CD8-positive, alpha-beta T cell (primary cell): ENCODE measurements at places on chromosomes 1 and 21.
A peak's percentile ranks its signal among the peaks of the same experiment; 100 is the strongest.

DNA sequence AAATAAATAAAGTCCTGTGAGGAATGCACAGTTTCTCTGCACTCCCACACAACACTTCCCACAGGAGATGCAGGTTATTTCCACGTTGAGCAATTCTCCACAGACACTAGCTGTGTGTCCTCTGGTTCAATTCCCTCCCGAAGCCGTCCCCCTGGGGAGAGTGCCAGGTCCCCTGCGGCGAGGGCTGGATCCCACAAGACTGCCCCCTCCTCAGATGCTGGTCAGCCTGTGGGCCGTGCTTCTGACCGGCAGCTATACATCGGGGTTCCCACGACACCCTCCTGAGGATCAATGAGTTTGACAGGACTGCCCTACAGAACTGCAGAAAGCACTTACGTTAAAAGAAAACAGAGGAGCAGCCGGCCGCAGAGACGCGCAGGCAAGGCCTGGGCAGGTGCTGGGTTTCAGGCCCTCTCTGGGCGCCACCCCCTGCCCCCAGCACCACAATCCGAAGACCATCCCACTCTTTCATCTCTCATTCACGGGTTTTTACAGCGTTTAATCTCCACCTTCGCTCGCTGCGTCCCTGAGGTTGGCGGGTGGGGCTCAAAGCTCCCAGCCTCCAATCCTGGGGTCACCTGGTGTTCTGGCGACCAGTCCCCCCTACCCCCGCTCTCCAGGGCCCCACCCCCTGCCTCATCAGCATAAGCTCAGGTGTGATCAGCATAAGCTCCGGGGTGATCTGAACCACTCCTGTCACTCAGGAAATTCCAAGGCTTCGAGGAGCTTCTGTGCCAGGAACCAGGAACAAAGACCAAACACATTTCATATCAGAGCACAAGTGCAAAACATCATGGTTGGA, 9.3 kb downstream of the SLC35E2B start:
- no peak for DNase-seq

DNA sequence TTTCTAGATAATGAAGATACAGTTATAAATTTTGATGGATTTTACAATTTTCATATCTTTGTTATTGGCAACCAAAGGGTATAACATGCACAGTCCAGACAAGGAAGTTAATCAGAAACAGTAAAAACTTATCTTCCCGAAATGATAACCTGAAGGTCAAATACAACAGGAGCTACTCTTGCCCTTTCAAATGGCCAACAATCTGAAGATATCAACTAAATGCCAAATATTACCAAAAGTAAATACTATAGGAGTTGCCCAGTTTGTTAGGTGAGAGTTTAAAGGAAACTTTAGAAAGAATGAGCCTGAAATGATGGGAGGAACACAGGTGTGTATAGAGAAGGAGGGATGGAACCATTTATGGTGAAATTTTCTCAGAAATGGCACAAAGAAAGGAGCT, 153.2 kb downstream of the RGS7 start:
- DNase-seq, result no peak

- DNase-seq, result no peak
Observed at GRCh38 chr1:157992833-157993146, 655 bp upstream of the KIRREL1 start.

GRCh38 chr1:30950053-30950452, 41.5 kb upstream of the SDC3 start:
- DNase-seq, result no peak

- no peak for DNase-seq
Observed at GRCh38 chr21:26397545-26397944, 175.5 kb downstream of the CYYR1 start.

DNA sequence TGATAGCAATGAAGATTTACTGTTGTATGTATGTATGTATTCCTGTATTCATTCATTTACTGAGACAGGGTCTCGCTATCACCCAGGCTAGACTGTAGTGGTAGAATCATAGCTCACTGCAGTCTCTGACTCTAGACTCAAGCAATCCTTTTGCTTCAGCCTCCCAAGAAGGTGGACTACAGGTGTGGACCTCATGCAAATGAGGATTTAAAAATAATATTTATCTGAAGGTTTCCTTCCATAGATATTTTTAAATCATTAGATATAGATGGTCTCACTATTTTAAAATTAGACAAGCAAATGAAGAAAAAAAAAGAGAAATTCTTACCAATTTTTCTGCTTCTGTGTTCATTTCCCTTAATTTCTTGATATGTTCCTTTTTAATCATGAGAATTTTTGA, 27.0 kb downstream of the MIXL1 start:
- DNase-seq, result no peak

DNA sequence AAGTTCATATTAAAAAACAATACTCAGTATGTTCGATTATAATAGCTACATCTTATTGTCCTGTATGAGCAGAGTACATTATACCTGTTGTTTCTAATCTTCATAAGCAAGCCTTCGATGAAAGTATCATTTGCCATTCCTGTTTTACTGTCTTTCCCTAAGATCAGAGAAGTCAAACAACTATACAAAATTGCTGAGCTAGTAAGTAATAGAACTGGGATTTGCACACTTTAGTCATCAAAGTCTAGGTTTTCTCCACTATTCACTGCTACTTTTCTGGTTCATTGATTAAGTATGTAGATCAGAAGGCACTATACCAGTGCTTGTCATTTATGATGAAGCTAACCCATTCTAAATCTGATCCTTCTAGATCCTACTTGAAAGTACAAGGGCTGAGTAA, 108.9 kb downstream of the NR5A2 start:
- DNase-seq, result no peak

DNA sequence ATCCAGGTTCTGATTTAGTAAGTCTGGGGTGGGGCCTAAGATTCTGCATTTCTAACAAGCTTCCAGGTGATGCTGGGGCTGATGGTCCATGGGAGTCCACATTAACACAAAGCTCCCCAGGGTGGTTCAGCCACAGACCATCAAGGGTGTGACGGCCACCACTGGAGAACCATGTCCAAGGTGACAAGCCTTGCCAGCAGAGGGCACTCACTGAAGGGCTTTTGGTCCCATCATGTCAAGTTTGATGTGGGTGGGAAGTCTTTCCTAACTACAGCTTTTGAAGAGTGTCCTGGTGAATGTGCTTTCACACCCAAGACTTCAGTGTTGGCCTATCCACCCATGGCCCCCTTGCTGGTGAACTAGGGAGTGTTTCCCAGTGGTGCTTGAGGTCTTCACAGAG, 67.1 kb downstream of the UBE2T start:
- peak; percentile 45 for DNase-seq

DNA sequence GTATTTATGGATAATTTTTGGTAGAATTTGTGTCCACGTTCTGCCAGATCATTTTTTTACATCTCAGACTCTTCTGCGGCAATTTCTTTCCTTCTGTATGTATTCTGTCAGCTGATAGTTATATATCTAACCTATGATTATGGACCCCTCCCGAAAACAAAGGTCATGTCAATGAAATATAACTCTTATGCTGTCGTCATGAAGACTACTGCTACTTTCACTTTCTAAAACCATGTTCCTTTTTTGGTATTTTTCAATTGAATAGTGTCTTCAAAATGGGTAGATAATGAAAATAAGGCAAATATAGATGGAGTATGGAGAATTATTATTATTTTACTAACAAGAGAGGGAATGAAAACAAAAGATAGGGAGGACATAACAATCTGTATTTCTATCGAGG, 3.2 kb downstream of the ANGPTL1 start:
- no peak for DNase-seq

DNA sequence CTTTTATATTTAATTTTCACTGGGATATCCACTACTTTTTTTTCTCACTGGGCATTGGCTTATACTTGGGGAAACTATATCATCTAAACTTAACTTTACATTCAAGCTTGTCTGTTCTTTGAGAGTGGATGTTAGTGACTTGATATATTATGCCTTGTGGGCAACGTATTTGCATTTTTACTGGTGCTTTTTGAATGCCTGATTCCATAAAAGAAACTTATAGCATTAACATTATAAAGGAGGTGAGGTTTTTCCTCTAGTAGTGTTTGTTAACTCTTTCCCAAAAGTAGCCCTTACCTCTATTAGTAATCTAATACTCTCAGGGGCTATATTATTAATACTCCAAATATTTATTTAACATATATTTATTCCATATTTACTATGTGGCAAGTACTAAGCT, 416.5 kb downstream of the PLA2G4A start:
- DNase-seq, result no peak

- DNase-seq, result no peak
Observed at GRCh38 chr1:17472814-17473213, 33.3 kb upstream of the RCC2 start.
